GM10248 (cell line): ENCODE measurements at places on chromosomes 7 and 10.
A peak's percentile ranks its signal among the peaks of the same experiment; 100 is the strongest.

GRCh38 chr10:128386816-128387604 lies 260.8 kb upstream of the MKI67 start:
- DNase-seq = no peak

- DNase-seq = no peak
These were observed 177.9 kb downstream of the SKAP2 start for GRCh38 chr7:26686448-26686981.

GRCh38 chr10:117454502-117454901 lies 79.3 kb upstream of the PDZD8 start:
- no peak for DNase-seq

- DNase-seq = no peak
These were observed 1.4 kb downstream of the CPA4 start for GRCh38 chr7:130294314-130294713.

GRCh38 chr7:79361214-79361613 lies 92.3 kb downstream of the MAGI2 start:
- no peak for DNase-seq

- DNase-seq = no peak
These were observed 63.9 kb downstream of the CRPPA start for GRCh38 chr7:16357474-16357873.

GRCh38 chr7:1804310-1804709 lies 134.2 kb downstream of the ELFN1 start:
- no peak for DNase-seq

- no peak for DNase-seq
These were observed 158.1 kb downstream of the LRRC4 start for GRCh38 chr7:127873151-127873550.

GRCh38 chr10:112945811-112946210 lies 4.2 kb upstream of the TCF7L2 start:
- DNase-seq = no peak

GRCh38 chr7:55309040-55309991 lies 55.8 kb upstream of the LANCL2 start:
- peak; percentile 70 for DNase-seq

DNA sequence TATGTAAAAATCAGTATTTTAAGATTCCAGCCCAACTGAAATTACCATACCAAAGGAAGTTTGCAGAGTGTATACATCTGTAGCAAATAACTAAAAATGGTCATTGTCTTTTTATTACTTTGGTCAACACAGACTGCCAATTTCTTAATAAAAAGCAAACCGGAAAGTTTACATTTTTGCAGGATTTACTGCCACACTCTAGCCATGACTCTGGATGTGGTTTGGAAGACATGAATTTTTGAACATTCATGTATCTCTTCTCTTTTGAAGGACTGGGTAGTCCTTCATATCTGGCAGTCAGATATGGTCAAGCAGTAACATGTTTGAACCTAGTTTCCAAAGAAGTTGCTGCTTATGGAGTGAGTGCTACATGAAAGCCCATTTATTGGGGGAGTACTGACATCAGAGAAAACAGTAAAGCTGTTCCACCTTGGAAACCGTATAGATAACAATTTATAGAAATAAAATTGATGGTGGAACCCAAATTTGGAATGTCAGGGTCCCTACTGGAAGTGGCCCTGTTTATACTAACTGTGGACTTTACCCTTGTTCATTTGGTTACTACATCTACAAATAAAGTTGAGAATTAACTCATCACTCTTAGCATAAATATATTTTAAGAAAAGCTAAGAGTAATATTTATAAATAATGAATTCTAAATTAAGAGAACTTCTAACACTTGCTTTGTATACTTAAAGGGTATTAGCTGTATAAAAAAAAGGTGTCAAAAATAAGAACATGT lies 84.6 kb downstream of the ZMYND11 start:
- DNase-seq = no peak

DNA sequence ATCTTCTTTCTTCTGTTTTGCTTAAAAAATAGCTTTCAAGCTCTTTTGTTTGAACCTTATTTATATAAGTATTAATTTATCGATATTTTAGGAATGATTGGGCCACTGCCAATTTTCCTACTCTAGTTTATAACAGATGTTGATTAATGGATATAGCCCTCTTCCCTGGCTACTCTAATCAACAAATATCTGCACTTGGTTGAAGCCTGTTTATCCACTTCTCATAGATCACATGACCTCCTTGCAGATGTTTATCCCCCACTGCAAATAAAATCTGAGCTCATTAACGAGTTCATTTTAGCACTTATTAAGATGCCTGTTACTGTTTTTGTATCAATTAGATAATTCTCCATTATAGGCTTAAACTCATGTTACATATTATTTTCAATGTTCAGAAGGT lies 715.3 kb downstream of the CNTNAP2 start:
- DNase-seq = no peak

- DNase-seq = no peak
These were observed 55.8 kb downstream of the RASGEF1A start for GRCh38 chr10:43211030-43211429.

DNA sequence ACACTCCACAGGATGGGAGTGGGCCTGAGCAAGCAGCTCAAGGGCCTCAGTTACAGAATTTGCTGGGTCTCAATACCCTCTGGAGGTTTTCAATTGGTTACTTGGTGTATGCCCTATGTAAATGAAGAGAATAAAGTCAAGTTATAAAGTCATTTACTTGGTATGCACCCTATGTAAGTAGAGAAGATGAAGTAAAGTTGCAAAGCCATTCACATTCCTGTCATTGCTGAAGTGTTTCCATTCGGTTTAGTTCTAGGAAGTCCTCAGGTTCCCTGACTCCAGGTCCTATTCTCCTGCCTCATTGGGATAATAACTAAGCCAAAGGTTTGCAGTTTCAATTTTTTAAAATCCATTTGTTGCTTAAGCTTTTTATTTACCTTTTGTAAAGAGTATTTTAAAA lies 272.6 kb upstream of the NPSR1 start:
- no peak for DNase-seq

DNA sequence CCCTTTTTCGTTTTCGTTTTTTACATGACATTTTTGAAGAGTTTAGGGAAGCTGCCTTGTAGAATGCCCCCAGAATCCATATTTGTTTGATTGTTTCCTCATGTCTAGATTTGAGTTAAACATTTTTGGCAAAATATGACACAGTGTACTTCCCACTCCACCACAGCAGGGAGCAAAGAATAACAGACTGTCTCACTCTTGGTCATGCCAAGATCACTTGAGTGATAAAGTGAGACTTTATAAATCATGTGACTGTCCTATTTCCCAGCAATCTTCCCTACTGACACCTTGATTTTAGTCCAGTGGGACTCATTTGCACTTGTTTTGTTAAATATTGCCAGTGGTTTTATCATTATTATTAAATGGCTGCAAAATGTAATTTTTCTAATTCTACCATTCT lies 44.4 kb upstream of the USP6NL start:
- no peak for DNase-seq

GRCh38 chr10:69007260-69007659 lies 18.7 kb downstream of the KIFBP start:
- no peak for DNase-seq

DNA sequence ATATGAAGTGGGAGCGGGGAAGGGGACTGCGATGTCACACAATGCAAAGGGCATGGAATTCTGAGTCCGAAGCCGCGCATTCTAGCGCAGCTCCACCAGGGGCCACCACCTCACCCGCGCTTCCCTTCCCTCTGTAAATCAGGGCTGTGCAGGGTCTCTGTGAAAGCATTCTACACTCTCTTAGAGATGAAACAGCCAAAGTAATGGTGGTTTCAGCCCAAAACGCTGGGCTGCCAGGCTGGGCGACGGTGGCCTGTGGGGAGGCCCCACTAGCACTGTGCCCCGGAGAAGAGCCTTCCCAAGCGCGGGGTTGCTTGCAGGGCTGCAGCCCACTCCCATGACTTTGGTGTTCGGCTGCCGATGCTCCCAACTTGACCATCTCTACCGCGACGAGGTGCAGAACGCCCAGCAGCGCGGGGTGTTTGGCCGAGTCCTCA lies 11.4 kb downstream of the ATG9B start:
- no peak for DNase-seq

- DNase-seq = no peak
These were observed 68.3 kb downstream of the CREB5 start for GRCh38 chr7:28480595-28480994.

GRCh38 chr10:71585564-71586290 lies 133.9 kb downstream of the C10orf105 start:
- DNase-seq = no peak

GRCh38 chr10:126465771-126466170 lies 77.5 kb upstream of the ADAM12 start:
- no peak for DNase-seq

- no peak for DNase-seq
These were observed 8.1 kb downstream of the ASB4 start for GRCh38 chr7:95493844-95494243.
